ENCODE measurements at places on chromosomes 7 and 10. TPM values are rescaled to one million over a fixed set of nuclear protein-coding genes. Genes with fewer than 3 reads are reported as not detected.

DNA sequence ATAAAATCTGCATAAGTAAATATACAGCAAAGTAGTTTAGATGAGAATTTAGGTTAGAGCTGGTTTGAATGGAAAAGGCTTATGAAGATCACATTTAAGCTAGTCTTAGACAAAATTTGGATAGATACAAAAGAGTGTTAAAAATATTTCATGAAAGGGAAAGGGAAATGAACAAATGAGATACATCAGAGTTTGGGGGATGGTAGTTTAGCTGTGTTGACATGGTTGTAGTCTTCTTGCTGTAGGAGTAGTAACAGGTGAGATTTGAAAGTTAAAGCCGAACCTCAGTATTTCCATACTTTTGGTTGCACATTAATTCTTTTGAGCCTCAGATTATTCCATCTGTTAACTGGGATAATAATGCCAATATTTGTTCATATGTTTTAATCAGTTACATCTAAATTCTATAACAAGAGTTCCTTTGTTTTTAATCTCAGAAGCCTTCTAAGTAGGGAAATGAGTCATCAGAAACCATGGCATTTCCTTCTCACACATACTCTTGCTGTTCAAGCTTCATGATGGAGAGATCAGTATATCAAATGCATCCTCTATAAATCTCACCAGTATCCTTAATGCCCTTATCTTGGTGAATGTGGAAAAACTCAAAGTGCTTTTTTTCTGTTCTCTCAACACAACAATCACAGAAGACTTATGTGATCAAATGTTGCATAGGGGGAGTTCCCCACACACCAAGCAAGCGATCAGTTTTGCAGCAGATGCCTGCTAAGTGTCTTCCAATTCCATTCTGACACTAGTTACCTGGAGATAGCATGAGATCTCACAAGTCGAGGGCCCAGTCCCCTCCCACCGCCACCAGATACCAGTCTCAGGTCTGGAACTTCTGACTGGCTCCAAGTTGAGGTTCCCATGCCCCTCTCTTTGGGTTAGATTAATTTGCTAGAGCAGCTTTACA lies 84.7 kb downstream of the MAPK8 start:
- DNase-seq: no peak

- no peak for DNase-seq
Measured at GRCh38 chr7:73734619-73735527, 3.7 kb downstream of the ABHD11 start.

GRCh38 chr10:49055221-49055849 lies 60.0 kb downstream of the VSTM4 start:
- no peak for DNase-seq

DNA sequence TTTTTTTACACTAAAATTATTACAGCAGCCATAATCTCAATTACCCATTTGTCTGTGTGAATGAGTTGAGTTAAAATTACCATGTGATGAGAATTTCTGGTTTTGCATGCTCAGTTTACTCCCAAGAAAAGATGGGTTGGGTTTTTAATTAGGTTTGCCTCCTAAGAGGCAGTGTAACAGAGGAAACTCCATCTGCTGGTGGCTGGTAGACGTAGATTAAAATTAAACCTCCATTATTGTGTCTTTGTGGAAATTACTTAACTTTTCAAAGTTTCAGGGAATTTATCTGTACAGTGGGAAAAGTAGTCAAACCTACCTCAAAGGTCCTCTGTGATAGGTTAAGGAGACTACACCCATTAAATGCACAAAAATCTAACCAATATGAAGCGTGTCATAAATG lies 954.2 kb downstream of the PCDH15 start:
- no peak for DNase-seq

GRCh38 chr10:78276139-78276538 lies 242.5 kb downstream of the RPS24 start:
- DNase-seq: no peak

DNA sequence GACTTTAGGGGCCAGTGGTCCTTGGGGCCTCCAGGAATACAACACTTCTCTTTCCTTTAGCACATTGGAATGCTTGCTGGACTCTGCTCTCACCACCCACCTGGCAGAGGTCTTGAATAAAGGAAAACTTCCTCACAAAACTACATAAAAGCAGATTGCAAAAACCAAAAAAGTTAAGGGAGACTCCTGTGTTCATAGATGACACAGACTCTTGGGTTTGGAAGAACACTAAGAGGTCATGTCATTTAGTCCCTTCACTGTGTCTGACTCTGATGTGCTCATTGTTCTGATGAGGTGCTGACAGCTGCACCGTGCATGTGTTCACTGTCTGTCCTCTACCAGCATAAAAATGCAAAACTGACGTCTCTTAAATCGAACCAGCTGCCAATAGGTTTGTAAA lies 11.4 kb downstream of the BLNK start:
- no peak for DNase-seq

DNA sequence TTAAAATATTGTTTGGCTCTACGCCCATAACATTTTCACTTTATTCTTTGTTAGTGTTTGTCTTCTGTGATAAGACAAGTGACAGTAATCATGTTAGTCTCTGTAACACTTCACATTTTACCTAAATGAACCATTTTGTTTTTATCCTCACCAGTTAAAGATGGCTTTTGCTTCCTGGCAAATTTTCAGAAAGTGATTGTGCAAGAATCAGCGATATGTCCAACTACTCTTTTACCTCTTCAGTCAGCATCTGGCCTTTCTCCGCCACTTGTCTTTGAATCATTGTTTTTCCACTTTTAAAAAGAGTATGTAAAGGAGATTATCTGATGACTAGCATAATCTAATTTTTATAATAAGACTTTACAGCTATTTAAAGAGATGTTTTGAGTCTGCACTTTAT lies 3.5 kb downstream of the DGKB start:
- peak; percentile 22 for DNase-seq

DNA sequence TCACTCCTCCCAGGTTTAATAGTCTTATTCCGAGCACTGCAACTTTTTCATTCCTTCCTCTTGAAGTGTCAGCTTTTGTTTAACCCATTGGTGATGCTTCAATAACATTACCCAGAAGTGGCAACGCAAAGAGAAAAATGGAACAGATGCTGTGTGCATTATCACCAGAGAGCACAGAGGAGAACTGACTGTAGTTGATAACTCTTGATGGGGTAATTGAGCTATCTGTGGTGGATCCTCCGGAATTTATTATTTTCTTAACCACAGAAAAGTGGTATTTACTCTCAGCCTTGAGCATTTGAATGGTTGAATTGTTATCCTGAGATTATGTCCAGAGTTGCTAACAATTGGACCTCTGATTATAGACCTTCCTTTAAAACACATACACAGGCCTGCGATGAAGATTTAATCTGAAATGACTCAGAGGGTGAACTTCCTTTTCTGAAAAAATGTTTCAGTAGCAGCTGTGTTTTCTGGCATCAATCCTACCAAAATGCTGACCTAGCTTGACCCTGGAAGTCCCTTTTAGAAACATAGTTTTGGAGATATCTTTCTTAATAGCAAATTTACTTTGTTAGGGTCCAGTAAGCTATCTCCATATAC lies 1584.4 kb upstream of the LRRTM3 start:
- DNase-seq: peak; percentile 70

DNA sequence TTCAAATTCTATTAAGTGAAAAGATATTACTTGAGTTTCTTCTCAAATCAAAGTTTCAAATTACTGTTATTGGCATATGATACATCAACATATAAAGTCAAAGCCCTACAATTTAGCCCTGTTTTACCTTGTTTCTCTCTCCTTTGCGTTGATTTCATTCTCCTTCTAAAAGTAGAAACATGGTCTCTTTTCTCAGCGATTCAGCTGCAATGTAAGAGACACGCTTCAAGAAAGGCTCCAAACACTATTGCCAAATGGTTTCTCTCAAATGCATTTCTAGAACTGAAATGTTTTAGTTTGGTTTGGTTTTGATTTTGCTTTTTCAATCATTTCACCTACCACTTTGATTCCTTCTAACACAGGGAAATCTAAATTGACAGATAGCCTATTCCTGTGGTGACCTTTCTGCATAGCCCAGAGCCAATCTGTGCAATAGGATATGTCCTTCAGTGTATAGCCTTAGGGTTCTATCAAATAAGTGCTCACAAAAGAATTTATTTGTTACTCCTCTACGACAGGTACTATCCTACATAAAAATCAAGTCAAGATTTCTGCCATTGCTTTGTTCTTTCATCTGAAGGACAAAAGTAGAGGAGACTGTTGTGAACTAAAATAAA lies 47.3 kb downstream of the CTNNA3 start:
- DNase-seq: no peak

DNA sequence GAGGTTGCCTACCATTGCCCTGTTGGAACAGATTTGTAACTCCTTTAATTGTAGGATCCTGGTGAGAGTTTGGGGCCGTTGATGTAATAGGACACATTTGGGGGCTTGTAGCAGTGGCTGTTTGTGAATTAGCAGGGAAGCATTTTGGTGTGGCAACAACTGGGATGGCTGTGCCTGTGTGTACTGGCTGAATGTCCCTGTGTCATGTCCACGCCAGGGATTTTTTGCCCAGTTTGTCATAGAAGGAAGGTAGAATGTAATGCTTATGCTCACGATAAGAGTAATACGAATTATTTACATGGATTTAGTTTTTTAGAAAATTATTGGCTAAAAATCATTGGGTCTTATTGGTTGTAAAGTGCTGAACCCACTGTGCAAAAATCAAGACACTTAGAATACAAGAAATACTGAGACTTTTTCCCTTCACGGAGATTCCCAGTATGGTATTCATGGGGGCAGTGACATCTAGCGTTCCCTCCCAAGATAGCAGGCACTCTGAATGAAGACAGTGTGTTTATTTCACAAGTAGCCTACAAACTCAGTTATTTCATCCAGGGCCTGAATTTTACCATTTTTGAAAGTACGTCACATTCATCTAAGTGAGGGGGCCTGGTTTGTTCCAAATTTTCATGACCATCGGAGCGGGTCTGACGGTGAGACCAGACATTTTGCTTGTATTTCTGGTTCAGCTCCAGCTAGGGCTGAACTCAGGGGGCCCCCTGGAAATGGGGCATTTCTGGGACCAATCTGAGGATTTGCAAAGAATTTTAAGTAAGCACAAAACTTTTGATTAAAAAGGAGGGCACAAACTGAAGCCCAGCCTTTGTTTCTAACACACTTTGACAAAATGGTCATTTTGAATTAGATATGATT lies 74.7 kb downstream of the CACNB2 start:
- DNase-seq: peak; percentile 65

- no peak for DNase-seq
Measured at GRCh38 chr7:155418304-155418703, 39.6 kb upstream of the EN2 start.

GRCh38 chr10:114370199-114370598 lies 34.1 kb downstream of the AFAP1L2 start:
- DNase-seq: no peak

GRCh38 chr7:45543473-45543872 lies 30.7 kb upstream of the ADCY1 start:
- DNase-seq: no peak

GRCh38 chr10:106011250-106011649 lies 1153.3 kb downstream of the SORCS1 start:
- no peak for DNase-seq

DNA sequence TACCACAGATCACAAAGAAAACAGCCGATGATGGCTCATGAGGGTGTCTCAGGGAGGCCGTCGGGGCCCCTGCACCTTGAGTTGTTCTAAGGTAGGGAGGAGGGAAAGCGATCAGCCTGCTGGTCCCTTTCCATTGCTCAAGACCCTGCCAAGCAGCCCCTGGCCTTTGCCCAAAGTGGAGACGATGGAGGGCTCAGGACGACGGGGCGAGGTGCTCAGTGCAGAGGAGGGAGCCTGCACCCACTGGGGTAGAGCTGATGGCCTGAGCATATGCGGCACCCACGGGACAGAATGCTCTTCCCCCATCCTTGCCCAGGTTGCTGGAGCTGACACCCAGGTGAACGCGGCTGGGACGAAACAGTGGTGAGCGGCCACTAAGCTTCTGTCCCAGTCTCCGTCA lies 58.3 kb upstream of the FAM20C start:
- no peak for DNase-seq

DNA sequence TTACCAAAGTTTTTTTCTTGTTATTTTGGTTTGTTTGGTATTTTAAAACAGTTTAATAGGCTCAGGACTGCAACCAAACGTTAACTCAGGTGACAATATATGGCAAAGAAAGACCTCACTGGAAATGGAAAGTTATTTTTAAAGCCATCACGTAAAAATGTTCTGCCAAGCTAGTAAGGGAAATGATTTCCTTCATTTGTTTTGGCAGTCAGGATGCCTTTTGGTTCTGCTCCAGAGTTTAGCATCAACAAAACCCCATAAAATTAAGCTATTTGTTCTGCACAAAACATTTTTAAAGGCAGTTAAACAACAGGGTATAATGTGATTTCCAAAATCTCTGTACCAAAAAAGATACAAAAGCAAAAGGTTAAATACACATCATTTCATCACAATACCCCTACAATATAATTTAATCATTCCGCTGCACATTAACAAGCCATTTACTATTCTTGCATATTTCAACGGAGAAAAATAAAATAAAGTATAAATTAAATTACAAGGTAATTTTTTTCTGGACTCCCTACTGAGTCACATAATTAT lies 172.4 kb downstream of the SEMA3E start:
- no peak for DNase-seq

DNA sequence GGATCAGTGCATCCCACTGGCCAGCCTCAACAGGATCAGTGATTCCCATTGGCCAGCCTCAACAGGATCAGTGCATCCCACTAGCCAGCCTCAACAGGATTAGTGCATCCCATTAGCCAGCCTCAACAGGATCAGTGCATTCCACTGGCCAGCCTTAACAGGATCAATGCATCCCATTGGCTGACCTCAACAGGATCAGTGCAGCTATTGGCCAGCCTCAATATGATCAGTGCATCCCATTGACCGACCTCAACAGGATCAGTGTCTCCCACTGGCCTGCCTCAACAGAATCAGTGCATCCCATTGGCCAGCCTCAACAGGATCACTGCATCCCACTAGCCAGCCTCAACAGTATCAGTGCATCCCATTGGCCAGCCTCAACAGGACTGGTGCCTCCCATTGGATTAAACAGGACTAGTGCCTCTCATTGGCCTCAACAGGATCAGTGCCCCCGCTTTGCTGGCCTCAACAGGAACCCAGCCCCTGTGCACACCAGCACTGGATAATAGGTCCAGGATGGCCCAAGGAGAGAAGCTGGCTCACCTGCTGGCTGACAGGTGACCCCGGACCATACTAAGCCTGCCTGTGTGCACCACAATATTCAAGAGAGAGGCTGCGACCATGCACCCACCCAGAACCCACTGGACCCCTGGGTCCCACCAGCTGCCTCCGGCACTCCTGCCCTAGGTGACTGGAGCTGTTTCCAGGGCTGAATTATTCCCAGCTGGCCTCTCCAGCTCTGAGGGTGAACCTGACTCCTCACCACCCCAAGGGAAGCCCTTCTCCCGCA lies 59.9 kb downstream of the PDGFA start:
- no peak for DNase-seq

- no peak for DNase-seq
Measured at GRCh38 chr10:47286591-47287315, 13.2 kb upstream of the GDF10 start.

Gene CCZ1
- polyA plus RNA-seq: 67.5 TPM

Gene SPDYE16
- 5.4 TPM for polyA plus RNA-seq

Gene NUTM2A
- 1.3 TPM for polyA plus RNA-seq

Gene GOLGA7B
- polyA plus RNA-seq: 0.15 TPM

Gene MMD2
- 0.19 TPM for polyA plus RNA-seq

Gene CDH23
- 3.7 TPM for polyA plus RNA-seq

Gene PON3
- 4.2 TPM for polyA plus RNA-seq

All from muscle of back (tissue), 13 donors.